ENCODE measurements at places on chromosomes 2 and 18. TPM values are rescaled to one million over a fixed set of nuclear protein-coding genes. Genes with fewer than 3 reads are reported as not detected.

TSHZ1 gene
- total RNA-seq: 22.3 TPM

DCDC2C gene
- total RNA-seq: not detected

DNA sequence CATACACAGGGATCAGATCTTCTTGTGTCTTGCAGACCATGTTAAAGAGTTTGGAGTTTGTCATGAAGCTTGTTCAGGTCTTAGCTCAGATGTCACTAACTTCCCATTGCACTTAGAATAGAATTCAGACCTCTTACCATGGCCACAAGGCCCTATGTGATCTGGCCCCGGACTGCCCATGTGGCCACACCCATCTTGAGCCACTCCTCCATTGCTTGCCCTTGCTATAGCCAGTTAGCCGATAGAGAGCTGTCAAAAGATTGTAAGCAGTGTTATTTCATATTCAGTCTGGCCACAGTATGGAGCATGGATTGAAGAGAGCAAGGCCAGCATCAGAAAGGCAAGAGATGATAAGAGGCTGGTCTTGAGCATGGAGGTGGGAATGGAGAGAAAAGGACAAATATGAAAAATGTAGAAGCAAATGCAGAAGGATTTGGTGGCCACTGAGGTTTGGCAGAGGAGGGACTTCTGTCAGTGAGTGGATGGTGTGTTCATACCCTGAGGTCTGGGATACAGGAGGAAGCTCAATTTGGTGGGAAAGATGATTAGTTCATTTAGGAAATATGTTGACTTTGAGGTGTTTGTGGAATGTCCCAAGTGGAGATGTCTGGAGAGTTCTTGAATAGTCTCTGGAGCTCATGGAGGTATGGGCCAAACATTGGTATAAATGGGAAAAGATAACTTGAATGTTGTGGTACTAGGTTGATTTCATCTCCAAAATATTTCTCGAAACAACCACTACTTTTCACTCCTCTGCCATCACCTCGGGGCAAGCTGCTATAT, 10.6 kb downstream of the DGUOK start:
- ATAC-seq: no peak

- ATAC-seq: no peak
Measured at GRCh38 chr18:25651553-25651952, 299.6 kb upstream of the ZNF521 start.

DNA sequence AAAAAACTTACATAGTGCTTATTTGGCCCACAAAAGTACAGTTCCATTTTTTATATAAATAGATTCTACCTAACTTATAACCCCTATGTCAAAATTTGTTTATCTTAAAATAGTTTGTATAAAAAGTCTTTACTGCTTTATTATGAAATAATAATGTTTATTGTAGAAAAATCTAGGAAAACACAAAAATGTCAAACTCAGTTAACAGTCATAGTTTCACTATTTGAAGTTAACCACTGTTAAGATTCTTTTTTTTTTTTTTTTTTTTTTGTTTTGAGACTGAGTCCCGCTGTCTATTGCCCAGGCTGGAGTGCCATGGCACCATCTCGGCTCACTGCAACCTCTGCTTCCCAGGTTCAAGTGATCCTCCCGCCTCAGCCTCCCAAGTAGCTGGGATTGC, 26.5 kb upstream of the ABI2 start:
- no peak for ATAC-seq

OSBPL6 gene
- 3.4 TPM for total RNA-seq

DNA sequence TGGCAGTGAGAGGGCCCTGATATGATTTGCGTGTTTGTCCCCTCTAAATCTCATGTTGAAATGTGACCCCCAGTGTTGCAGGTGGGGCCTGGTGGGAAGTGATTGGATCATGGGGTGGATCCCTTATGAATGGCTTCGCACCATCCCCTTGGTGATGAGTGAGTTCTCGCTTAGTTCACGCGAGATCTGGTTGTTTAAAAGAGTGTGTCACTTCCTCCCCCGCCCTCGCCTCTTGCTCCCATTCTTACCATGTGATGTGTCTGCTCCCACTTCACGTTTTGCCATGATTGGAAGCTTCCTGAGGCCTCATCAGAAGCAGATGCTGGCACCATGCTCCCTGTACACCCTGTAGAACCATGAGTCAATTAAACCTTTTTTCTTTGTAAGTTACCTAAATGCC, 319.9 kb upstream of the ID2 start:
- ATAC-seq: no peak

DNA sequence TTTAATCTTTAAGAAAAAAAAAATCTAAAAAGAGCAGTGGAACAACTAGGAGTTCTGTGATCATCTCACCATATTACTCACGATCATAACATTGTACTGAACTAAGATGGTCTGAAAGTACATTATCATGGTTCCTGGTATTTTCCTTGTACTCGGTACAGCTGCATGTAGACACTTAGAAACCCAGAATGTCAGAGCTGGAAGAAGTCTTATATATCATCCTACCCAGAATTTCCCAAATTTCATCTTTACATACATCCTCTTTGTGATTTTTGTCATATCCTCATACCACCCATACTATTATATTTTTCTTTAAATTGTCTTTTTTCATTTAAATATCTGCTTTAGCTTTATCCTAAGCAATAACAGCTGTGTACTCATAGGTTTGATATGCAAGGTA, 12.4 kb upstream of the ST3GAL5 start:
- ATAC-seq: no peak

SLC19A3 gene
- total RNA-seq: 1.8 TPM

DNA sequence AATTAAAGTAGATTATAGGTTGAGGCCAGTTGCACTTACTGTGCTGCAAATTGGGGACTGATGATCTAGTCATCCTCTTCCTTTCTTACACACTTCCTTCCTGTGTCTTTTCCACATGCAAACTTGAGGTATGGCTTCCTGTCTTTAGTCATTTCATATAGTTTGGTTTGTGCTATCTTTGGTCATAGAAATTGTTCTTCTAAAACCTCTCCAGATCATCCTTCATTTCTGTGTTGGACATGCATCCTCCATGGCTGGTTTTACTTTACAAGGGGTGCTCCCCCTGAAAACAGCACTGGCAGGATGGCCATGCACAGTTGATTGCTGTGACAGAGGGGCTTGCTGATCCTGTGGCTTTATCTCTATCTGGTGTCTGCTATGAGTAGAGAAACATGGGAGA, 36.5 kb downstream of the MGAT5 start:
- ATAC-seq: no peak

DNA sequence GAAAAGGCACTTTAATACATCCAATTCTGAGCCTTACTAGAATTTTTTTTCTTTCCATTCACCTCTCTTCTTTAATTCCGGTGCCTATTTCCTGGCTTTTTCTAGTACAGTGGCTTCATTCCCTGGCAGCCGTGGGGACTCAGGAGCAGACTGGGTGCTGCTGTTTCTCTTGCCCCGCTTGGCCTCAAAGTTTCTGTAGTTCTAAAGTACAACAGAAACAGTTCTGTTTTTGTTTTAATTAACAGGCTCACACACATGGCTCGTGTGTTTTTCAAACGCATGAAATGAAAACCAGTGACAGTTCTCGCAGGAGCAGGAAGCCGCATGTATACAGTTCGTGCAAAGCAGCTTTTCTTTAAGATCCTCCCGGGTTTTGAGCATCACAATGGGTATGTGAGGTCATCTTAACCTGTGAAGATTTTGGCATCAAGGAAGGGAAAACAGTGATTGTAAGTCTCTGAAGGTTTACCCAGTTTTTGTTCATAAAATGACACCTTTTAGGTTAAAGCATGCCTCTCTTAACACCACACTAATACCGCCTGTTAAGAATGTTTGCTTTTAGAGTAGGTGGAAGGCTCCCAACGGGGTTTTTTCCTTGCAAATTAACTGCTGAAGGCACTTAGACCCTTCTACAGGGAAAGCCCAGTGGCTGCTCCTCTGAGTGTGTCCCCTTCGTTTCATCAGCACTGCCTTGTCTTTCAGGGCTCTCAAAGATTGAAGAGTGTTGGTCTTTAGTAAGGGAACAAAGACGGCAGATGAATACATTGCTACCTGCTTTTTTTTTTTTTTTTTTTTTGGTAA, 5.8 kb downstream of the FZD7 start:
- no peak for ATAC-seq

GRCh38 chr18:31487246-31488015, 10.5 kb upstream of the DSG2 start:
- ATAC-seq: no peak

DNA sequence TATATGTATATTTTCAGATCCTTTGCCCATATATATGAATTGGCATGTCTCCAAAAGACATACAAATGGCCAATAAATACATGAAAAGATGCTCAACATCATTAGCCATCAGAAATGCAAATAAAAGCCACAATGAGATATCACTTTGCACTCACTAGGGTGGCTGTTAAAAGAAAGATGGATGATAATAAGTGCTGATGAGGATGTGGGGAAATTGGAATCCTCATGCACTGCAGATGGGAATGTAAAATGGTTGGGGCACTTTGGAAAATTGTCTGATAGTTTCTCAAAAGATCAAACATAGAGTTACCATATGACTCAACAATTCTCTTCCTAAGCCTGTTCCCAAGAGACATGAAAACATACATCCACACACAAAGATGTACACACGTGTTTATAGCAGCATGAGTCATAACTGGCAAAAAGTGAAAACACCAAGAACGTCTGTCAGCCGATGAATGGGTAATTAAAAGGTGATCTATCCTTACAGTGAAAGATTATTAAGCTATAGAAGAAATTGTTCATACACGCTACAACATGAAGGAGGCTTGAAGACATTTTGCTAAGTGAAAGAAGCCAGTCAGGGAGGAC, 19.7 kb downstream of the NGEF start:
- ATAC-seq: no peak

Data from gastroesophageal sphincter (tissue), 4 donors.